Putamen (tissue), 1 donor: ENCODE measurements at places on chromosomes 6 and 20.
A peak's percentile ranks its signal among the peaks of the same experiment; 100 is the strongest.

DNA sequence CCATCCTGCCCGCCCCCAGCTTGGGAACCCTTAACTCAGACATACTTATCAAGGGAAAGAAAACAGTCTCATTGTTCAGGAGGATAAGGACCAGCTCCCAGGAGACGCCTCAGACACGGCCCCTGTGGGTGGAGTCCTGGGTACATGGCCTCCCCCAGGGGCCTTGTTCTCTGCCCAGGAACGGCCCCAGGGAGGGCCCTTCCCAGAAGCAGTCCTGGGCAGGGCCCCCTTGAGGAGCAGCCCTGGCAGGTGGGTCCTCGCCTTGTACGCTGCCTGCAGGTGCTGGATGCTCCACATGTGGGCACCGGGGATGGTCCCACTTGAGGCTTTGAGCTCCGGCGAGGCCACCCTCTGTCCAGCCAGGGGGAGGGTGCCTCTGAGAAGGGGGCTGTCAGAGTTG lies 4.5 kb upstream of the GATA5 start:
- no peak for DNase-seq

- DNase-seq = no peak
Measured at GRCh38 chr6:41929924-41930323, 8.6 kb downstream of the BYSL start.

DNA sequence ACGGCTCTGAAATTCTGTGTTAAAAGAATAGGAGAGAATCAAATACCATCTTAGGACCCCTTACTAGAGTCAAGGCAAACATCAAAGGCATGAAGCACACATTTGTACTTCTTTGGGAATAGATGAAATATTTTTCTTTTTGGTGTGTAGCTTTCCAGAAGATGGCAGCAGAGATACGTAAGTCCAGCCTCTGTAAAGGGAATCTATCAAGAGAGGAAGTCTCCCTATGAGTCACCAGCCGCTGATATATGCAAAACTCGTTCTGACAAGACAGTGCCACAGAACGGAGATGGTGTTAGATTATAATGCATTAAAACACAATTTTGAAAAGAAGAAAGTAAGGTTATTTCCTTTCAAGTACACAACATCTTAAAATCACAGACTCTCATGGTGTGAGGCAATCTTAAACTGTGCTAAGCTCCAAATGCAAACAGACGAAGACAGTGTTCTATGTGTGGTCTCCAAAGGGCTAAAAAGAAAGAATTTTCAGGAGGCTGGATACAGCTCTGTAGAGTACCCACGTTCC lies 120.0 kb upstream of the AGPAT4 start:
- peak; percentile 85 for DNase-seq

DNA sequence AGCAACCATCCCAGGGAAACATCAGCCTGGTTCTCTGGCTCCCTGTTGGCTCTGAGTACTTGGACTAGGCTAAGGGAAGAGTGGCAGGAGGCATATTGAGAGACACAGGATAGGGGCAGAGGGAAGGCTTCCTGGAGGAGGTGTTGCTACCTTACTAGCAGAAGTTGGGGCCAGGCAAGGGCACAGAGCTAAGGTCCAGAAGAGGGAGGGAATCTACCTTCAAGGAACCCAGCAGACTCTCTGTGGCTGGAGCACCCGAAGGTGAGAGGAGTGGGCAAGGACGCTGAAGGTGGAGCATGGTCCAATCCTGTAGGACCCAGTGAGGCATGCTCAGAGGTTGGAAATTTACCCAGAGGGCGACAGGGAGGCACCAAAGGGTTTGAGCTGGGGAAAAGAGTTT lies 191.9 kb downstream of the TFAP2C start:
- DNase-seq = no peak

DNA sequence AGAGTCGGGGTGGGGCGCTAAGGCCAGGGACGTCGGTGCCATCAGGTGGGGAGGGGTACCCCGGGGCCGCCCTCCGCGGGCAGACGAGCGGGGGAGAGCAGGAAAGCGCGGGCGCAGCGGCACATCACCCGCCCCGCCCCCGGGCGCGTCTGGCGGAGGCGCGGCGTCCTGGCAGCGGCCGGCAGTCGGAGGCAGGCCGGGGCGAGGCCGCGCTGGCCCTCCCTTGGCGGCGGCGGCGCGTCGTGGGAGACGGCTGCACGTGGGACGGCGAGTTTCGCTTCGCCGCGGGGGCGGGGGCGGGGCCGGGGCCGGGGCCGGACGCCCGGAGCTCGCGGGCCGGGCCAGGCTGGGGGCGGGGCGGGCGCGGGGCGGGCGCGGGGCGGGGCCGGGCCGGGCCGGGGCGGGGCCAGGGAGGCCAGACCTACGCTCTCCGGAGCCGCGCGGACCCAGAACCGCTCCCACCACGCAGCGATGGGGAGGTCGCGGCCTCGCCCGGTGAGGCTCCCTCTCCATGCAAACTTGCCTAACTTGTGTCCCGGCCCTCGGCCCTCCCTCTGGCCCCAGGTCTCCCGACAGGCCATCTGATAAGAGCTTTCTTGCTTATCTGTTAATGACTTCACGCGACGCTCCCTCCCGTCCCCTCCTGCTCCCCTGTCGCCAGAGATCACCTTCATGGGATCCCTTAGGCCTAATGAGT lies 12.5 kb downstream of the ITPR3 start:
- peak; percentile 39 for DNase-seq

- no peak for DNase-seq
Measured at GRCh38 chr6:101544286-101544685, 150.8 kb downstream of the GRIK2 start.

DNA sequence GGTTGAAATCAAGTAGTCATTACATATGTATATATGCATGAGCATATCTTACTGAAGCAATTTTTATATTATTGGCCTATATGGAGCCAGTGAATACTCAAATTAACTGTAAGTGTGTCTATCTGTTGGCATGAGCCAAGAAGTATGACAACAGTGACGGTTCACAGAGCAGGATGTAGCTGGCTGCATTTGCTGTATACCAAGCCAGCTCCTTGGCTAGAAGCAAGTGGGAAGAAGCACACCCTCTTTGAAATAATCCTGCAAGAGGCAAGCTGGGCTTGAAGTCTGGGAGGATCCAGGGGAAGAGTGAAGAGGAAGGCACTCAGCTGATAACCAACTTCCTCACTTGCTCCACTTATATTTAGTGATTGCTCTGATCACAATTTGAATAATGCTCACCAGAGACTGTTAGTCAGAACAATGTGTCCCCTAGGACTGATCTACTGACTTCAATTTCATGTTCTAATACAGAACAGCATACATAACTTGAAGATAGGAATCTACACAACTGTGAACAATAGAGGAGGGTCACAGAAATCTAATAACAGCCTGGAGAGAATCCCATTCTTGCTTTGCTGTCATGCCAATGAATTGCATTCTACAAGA lies 497.3 kb downstream of the PRKN start:
- no peak for DNase-seq

DNA sequence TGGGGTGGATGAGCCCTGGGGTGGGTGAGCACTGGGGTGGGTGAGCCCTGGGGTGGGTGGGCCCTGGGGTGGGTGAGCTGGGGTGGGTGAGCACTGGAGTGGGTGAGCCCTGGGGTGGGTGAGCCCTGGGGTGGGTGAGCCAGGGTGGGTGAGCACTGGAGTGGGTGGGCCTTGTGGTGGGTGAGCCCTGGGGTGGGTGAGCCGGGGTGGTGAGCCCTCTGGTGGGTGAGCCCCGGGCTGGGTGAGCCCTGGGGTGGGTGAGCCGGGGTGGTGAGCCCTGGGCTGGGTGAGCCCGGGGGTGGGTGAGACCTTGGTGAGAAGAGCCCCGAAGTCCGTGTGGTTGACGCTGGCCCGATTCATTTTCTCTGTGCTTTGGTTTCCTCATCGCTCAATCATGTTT lies 18.6 kb downstream of the SMOC2 start:
- DNase-seq = no peak

GRCh38 chr20:54004445-54004844 lies 65.9 kb downstream of the BCAS1 start:
- no peak for DNase-seq

- DNase-seq = peak; percentile 86
Measured at GRCh38 chr6:18264219-18264922, at the start of gene DEK. TSS of gene DEK (minus strand) at chr6:18264530. CDS start at chr6:18263987, 543 bp downstream.

- DNase-seq = no peak
Measured at GRCh38 chr6:169722362-169723199, 1.7 kb downstream of the PHF10 start.

DNA sequence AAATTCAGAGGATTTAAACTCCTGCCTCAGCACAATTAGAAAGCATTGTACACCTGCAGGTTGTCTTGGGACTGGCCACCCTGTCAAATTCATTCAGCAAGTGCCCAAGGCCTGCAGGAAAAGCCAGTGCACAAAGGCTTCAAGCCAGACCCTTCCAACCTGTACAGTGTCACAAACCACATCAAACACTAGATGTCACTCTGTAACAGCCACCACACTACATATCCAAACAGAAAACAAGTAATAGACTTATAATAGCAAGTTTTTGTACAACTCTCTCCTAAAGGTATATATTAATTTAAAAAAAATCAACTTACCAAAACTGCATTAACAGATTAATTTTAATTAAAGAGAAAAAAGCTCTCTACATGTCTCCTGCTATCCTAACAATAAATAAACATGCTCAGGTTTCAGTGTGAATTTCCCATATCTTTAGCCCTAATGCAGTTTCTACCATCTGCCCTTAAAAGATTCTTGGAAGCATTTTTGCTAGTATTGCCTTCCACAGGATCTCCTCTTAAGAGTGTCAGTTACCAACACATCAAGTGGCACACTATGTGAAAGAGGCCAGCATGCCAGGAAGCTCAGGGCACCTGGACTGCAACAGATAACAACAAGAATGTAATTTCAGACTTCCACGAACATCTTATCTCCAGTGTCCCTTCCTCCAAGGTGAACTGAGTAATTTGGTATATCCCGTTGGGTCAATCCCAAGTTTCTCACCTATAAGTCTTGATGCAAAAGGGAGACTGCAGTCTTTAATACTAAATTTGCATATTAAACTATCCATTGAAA lies 47.5 kb downstream of the RALGAPA2 start:
- peak; percentile 22 for DNase-seq

DNA sequence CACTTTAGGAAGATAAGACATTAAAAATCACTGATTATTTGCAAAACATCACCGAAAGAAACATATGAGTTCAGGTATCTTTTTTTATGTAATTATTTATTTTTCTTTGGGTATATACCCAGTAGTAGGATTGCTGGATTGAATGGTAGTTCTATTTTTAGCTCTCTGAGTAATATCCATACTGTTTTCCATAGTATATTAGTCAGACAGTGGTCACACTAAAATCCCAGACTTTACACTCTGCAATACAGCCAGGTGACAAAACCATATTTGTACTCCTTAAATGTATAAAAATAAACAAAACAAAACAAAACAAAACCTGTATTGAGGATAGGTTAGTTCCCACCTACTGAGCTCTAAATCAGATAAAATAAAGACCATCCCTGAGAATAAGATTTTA lies 1024.3 kb upstream of the EYS start:
- no peak for DNase-seq

DNA sequence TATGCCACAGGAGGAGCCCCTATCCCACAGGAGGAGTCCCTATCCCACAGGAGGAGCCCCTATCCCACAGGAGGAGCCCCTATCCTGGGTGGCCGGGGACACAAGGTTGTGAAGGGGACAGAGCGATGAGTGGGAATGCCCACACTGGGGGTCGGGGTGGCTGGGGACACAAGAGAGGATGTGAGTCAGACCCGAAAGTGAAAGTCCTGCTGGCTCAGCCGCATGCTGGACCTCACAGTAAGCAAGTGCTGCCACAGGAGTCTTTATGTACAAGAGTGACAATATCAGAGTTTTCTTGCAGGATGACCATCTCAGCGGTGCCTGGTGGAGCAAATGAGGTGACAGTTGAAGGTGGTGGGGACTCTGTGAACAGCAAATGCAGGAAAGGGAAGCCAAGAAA lies 93.7 kb downstream of the PSMB1 start:
- DNase-seq = no peak
